Activated naive CD4-positive, alpha-beta T cell treated with anti-CD3 and anti-CD28 coated beads, Interleukin-2, amount 10 ng/mL, durations not matched to agents 7 days and 5 days (primary cell): ENCODE measurements at places on chromosomes 5 and 9.

GRCh38 chr5:59368951-59369350 is 524.6 kb downstream of the PDE4D start:
- H3K27ac ChIP-seq = no peak overlapping the region
- no peak for DNase-seq
- H3K4me1 ChIP-seq = no peaks in the 10 kb centered on the region
- peaks cover 10% of the 10 kb centered on the region for H3K27me3 ChIP-seq
- no peaks in the 10 kb centered on the region for H3K36me3 ChIP-seq
- no peak overlapping the region for H3K4me3 ChIP-seq

GRCh38 chr5:127216143-127216542 is 74.5 kb upstream of the MEGF10 start:
- no peaks in the 10 kb centered on the region for H3K4me1 ChIP-seq
- no peak for DNase-seq
- peaks cover 20% of the 10 kb centered on the region for H3K27me3 ChIP-seq
- H3K27ac ChIP-seq = no peak overlapping the region

- no peaks in the 10 kb centered on the region for H3K4me1 ChIP-seq
- DNase-seq = no peak
- no peaks in the 10 kb centered on the region for H3K27me3 ChIP-seq
- no peak overlapping the region for H3K27ac ChIP-seq
- H3K4me3 ChIP-seq = no peak overlapping the region
Observed at GRCh38 chr5:103598997-103599566, 36.5 kb upstream of the NUDT12 start.

- H3K27me3 ChIP-seq = peaks cover 7% of the 10 kb centered on the region
- H3K4me3 ChIP-seq = no peak overlapping the region
- H3K36me3 ChIP-seq = no peaks in the 10 kb centered on the region
- peak; percentile 56 for DNase-seq
- H3K4me1 ChIP-seq = no peaks in the 10 kb centered on the region
Observed at GRCh38 chr5:82793808-82794419, 283.3 kb downstream of the TMEM167A start.

- H3K27me3 ChIP-seq = peaks cover 16% of the 10 kb centered on the region
- peaks cover 5% of the 10 kb centered on the region for H3K4me1 ChIP-seq
- DNase-seq = no peak
- H3K36me3 ChIP-seq = no peaks in the 10 kb centered on the region
- H3K27ac ChIP-seq = no peak overlapping the region
- H3K4me3 ChIP-seq = no peak overlapping the region
Observed at GRCh38 chr5:112529525-112529924, 110.4 kb upstream of the EPB41L4A start.

DNA sequence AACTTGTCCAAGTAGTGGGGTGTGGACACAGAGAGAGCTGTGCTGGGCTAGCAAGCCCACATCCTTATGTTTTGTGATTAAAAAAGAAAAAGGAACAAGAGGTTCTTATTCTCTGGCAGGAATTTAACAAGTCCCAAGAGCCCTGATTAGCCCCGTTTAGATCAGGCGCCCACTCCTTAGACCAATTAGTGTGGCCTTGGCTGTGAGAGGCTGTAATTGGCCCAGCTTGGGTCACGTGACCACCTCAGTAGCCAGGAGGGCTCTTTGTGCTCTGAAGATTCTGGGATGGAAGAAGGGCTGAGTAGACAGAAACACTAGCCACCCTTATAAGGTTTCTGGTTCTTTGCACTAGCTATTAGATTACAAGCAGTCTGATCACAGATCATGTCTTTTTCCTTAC is 31.1 kb downstream of the GCNT4 start:
- no peak for DNase-seq
- H3K4me1 ChIP-seq = peaks cover 23% of the 10 kb centered on the region
- H3K4me3 ChIP-seq = no peak overlapping the region
- H3K27ac ChIP-seq = no peak overlapping the region
- H3K27me3 ChIP-seq = no peaks in the 10 kb centered on the region
